ENCODE measurements at places on chromosomes 4 and X.

DNA sequence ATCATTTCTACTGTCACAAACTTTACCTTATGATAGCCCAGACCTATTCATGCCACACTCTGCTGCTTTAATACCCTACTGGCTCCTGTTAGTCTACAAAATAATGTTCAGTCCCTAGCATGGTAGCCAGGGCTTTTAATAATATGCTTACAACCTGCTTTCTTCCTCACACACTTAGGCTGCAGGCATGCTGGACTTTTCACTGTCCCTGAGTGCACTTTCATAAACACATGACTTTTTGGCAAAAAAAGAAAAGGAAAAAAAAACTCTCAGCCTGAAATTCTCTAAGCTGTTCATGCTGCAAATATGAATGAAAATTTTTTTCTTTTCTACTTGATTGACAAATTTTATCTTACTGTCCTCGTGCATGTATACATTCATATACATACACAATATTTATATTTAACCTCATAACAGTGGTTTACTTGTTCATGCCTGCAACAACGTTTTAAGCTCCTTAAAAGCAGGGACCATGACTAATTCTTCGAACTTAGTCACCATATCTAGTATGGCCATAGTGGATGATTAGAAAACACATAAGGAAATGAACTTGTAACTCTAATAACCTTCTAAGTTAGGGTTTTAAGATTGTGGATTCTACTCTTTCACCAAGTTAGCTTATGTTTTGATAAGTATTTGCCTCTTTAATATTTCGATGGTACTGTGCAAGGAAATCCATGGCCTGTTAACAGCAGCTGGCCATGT is 229.5 kb downstream of the SPCS3 start:
- peak; percentile 58 for DNase-seq

GRCh38 chrX:55638933-55639332 is 15.7 kb downstream of the FOXR2 start:
- no peak for DNase-seq

DNA sequence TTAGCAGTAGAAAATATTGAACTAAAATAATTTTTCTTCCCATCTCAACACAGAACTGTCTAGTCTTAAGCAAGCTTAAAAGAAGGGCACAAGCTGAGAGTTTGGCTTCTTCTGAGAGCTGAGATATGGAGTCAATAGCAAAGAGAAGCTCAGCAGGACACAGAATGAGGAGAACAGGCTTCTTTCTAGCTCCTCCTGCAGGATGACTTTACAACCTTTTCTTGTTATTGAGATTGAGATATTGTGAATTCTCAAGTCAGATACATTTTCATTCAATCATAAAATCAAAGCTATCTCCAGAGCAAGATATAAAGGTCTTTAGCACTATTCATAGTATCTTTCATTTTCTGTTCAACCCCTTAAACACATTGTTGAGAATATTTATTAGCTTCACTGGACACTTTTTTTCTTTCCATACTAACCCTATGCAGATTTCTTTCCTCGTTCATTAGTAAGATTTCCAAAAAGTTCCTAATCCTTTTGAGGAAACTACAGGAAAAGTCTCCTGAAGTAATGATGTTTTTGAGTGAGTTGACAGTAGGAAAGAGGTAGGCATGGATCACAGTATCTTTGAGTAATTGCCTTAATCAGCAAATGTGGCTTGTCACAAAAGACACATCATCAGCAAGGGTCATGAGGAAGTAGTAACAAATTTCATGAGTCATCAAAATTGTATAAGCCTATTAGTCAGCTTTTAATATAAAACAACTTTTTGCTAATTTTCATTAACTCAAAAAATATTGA is 17.8 kb upstream of the CXCL3 start:
- DNase-seq, result peak; percentile 86

DNA sequence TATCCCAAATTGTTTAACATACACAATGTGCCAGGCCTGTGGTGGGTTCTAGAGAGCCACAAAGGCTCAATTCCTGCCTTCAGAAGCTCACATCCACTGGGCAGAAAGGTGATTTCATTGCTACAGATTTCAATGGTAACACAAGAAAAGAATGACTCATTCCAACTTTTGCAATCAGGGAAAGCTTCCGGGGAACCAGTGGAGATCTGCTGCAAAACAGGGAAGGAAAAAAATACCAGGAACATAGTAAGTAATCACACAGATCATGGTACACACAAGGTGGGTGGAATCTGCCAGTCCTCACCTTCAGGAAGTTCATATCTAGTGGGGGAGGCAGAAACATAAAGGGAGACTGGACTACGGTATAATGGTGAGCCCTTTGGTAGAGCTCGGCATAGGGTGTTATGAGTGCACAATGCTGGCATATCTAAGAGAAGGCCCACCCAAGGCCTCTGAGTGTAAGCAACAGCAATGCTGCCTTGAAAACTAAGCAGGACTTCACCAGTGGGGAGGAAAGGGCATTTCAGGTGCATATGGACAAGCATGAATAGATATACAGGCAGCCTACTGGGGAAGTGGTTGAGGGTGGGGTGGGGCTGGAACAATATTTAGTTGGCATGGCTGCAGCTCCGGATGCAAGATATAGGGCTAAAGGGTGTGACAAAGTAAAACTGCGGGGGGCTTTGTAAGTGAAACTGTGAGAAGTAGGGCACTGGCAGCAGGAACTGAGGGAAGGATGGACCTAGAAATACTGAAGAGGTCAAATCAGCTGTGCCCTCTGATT is 24.2 kb downstream of the GPRIN3 start:
- DNase-seq, result peak; percentile 62

- DNase-seq, result no peak
Measured at GRCh38 chrX:97995834-97996233, 1112.1 kb downstream of the RPA4 start.

DNA sequence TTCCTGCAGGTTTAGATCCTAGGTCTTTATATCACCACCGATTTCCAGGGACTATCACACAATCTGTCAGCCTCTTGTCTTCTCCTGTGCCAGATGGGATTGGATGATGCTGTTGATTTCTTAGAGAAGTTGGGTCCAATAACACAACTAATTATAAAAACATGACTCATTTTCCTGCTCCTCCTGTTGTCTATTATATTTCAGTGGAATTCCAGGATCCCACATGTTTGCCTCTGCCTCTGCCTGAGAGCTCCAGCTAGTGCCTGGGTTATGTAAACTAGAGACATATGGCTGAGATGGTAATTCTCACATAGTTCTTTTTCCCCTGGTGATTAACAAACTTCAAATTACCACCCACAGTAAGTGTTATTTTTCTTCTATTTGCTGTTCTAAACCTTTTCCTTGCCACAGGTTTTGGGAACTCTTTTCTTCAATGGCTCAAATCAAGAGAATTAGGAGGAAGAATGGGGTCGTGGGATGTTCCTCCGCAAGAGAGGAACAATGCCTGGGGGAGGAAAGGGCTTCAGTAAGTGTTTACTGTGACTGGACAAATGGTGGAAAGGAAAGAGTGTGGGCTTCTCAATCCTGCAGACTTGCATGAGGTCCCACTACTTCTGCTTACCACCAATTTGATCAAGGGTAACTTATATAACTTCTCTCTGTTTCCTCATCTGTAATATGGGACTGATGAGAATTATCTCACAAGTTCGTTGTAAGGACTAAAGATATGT is 3.4 kb upstream of the HOPX start:
- DNase-seq, result peak; percentile 67

DNA sequence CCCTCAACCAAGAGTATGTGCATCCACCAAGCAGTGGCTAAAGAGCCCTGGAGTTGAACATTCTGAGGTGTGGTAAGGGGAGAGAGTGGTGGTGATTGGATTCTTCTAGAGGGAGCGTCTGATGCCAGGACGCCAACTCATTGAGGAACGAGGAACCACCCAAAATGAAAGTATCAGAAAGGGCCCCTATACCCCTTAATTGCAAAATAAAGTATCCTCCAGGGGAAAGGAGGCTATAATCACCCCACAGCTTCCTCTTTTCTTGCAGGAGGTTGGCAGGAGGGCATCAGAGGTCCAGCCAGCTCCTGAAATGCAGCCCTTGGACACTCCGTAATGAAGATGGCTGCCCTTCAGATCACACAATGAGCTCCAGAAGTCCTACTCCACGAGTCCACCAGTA is 5.3 kb upstream of the KIAA1210 start:
- no peak for DNase-seq

GRCh38 chrX:109389917-109390316 is 92.0 kb downstream of the GUCY2F start:
- DNase-seq, result no peak

- peak; percentile 41 for DNase-seq
Measured at GRCh38 chrX:13533726-13534125, 35.7 kb upstream of the EGFL6 start.

DNA sequence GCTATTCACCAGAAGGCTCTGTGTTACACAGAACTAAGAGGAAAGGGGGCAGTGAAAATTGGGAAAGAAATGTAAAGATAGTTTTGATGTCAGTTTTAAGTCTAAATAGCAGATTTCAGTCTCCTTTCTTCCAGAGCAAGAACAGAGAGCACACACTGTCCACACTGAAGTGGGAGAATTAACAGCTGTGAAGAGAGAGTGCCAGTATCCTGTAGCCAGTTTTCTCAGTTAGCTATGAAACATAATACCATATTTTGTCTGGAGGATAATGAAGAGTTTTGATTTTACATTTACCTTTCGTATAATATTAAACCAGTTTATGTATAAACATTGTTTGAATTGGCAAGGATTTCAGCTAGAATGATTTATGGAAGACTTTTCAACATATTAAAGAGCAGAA is 35.1 kb downstream of the FBXO8 start:
- DNase-seq, result no peak

- DNase-seq, result peak; percentile 82
Measured at GRCh38 chrX:40175511-40176350, 78.0 kb upstream of the BCOR start.

GRCh38 chrX:69162361-69162865 is 2.8 kb downstream of the PJA1 start:
- DNase-seq, result no peak

DNA sequence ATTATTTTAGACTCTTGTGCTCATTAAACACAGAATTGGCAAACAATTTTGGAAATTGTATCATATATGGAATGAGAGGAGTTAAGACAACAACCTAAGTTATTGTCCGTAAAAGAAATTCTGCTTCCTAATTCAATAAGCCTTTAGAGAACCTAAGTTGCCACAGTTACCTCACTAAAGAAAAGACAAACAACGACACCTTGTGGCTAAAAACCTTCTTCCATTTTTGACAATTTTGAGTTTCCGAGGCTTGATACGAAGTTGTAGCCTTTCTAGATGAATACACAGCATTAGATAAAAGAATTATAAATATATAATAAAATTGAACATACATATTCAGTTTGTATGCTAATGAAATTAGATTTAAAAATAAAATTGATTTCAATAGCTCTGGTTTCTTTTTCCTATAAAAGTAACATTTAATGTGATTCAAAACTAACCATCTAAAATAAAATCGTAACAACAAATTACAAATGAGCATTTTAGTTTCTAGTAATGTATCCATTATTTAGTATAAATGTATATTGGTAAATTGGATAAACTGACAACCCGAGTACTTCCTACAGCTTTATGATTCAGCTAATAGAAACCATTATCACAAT is 275.1 kb downstream of the GPM6A start:
- peak; percentile 68 for DNase-seq

- peak; percentile 60 for DNase-seq
Measured at GRCh38 chrX:46180258-46180687, 364.9 kb downstream of the ZNF674 start.

DNA sequence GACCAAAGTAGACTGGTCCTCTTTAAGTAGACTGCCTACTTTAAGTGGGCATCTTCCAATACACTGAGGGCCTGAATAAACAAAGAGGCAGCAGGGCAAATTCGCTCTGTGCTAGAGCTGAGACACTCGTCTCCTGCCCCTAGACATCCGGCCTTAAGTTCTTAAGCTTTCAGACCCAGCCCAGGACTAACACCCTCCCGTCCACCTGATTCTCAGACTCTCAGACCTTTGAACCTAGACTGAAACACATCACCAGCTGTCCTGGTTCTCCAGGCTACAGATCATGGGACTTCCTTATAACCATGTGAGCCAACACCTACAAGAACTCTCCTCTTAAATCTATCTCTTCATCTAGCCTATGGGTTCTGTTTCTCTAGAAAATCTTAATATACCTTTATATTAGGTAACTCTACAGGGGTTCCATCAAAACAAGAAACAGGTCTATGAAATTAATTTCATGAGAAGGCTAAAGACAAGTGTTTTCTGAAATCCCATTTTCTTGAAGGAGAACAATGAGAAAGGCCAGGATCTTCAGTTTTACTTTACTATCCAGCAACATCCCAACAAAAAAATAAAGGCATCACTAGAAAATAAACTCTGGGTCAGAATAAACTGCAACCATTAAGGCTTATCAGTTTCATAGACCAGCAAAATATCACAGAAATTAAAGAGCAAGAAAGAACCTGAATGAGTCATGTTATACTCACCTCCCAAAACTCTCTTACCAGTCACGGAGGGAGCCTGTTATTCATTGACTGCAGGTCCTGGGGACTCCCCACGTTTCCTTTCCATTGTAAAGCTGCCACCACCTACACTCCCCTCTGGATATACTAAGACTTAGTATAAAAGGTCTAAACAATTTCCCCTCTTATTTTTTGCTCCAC is 14.8 kb downstream of the ADGRA3 start:
- DNase-seq, result no peak

- DNase-seq, result no peak
Measured at GRCh38 chr4:36283912-36284465, 2.6 kb downstream of the DTHD1 start.

DNA sequence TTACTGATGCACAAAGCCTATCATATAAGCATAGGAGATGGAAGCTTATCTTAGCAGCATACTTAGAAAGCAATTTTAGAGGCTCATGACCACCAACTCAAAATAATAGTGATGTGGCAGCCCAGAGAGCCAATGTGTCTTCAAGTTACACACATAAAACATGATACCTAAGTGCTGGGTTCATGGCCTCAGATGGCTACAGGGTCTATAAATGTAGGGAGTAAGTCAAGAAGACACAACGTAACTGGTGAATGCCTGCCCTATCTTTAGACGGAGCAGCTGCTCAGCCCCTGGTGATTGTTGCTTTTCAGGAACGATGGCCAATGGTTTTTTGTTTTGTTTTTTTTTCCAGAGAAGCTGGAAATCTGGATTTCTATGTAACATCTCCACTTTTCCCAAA is 42.8 kb downstream of the RNF150 start:
- DNase-seq, result no peak

- no peak for DNase-seq
Measured at GRCh38 chr4:170248029-170248428, 158.3 kb upstream of the AADAT start.

DNA sequence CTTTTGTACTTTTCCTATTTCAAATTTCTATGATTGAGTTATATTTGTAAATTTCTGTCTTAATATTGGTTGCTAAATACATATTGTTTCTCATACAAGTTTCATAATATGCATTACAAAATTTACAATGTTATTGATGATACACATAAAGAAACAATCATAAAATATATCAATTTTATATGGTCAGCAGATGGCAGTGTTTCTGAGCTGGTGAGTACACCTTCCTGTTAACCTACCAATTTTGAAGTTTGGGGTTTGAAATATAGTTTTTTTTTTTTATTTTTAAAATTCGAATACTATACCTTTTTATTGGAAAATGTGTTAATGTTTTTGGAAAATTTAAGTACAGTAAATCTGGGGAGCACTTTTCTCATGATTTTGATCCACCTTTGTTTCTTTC is 1953.1 kb upstream of the ADGRL3 start:
- peak; percentile 1 for DNase-seq

GRCh38 chrX:110114260-110114776 is 111.4 kb downstream of the TMEM164 start:
- DNase-seq, result no peak

- no peak for DNase-seq
Measured at GRCh38 chr4:7674706-7675105, 240.0 kb upstream of the PSAPL1 start.

GRCh38 chr4:1534095-1534872 is 128.0 kb upstream of the NKX1-1 start:
- DNase-seq, result no peak
